ENCODE measurements at places on chromosomes 5 and 9.

DNA sequence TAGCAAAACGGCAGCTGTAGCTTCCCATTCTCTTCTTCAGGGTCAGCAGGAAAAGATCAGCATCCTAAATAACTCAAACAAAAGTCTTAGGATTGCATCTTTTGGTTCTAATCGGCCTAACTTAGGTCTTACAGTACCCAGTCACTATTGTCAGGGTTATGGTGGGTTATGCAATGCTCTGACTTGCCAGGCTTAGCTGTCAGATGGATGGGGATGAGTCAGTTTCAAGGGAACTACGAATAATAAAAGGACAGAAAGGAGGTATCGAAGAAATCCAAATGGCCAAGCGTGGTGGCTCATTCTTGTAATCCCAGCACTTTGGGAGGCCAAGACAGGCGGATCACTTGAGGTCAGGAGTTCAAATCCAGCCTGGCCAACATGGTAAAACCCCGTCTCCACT, 46.5 kb downstream of the PPP1R2B start:
- no peak for DNase-seq

DNA sequence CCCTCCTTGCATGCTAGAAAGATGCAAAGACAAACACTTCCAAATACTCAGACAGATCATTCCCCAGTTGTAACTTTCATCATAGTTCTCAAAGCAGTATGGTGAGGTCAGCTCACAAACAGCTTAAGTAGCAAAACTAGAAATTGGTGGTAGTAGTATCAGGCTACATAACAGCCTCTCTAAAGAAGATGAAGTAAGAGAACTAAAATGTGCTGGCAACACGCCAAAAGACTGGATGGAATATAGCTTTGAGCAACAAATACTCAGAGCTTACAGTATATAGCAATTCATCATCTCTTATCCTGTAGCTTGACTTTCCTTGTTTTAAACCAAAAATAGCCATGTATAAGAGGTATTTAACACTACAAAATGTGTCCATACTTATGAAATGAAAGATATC, 7.5 kb downstream of the PFDN1 start:
- no peak for DNase-seq

- DNase-seq: no peak
Observed at GRCh38 chr5:100623719-100624118, 88.5 kb downstream of the FAM174A start.

DNA sequence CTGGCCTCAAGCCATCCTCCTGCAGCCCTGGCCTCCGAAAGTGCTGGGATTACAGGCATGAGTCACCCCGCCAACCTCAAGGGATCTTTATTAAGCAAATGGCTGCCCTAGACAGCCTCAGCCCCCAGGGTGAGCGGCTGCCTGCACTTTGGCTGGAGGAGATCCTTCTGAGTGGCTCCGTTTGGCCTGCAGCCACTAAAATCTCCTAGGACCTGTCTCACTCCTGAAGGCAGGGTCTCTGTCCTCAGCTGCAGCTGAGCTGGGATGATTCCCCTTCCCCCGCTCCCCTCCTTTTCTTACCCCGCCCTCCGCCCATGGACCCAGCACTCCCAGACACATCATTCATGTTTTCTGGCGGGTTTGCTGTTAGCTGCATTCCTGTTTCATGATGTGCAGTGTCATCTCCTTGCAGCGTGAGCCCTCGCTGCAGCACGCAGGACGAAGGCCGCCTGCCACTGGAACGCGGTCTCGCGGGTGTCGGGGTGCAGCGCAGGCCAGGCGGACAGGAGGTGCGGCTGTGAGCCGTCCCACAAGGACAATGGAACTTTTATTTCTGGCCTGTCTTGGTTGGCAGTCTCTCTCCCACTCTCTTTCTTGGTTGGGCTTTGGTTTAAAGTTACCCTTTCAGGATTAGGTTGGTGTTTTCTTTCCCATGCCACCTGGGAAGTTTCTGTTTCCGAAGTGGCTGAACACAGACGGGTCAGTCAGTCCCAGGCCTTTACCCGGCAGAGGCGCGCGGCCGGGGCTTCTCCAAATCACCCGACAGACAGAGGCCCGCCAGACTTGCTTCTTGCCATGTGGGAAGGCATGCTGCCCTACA, 137.1 kb downstream of the FOXD1 start:
- DNase-seq: no peak

GRCh38 chr5:75721573-75721972, 4.3 kb upstream of the POC5 start:
- DNase-seq: no peak

- no peak for DNase-seq
Observed at GRCh38 chr5:132420706-132421272, 51.3 kb downstream of the SLC22A5 start.

GRCh38 chr5:115480271-115480670, 64.3 kb downstream of the FEM1C start:
- DNase-seq: no peak

GRCh38 chr5:114192108-114192507, 169.8 kb upstream of the KCNN2 start:
- DNase-seq: no peak

GRCh38 chr9:133583586-133583985, 25.6 kb downstream of the FAM163B start:
- no peak for DNase-seq

GRCh38 chr5:140549237-140550144, 2.0 kb downstream of the EIF4EBP3 start:
- no peak for DNase-seq

DNA sequence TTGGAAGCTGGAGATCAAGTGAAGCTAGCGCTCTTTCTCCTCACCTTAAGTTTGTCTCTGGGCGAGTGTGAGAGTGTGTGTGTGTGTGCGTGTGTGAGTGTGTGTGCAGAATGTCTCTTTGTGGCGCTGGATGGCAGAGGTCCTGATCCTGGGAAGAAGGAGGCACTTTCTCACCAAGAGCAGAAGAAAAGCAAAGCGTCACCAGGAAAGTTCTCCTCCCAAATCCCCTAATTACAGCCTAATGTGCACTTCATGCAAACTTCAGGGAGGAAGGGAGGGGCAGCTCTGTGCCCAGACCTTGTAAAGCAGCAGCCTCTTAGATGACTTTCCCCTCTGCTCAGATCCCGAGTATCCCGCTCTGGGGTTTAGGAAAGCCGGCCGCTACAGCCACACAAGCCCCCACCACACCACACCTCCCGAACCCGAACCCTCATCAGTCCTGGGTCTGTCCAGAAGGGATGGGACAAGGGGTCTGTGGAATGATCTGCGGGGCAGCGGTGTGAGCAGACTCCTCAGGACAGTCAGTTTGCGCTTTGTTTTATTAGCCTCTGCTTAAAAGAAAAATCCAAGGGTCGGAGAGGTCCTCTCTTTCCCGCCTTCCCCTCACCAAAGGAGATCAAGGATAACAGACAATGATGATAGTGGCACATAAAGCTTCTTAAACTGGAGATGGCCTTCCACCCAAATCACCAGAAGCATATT, at the start of gene HAPLN1:
Gene HAPLN1, minus strand, starts transcription at position 20 of the 702 bp plus-strand sequence. CDS start 47,332 bp downstream, outside the sequence.
- no peak for DNase-seq

DNA sequence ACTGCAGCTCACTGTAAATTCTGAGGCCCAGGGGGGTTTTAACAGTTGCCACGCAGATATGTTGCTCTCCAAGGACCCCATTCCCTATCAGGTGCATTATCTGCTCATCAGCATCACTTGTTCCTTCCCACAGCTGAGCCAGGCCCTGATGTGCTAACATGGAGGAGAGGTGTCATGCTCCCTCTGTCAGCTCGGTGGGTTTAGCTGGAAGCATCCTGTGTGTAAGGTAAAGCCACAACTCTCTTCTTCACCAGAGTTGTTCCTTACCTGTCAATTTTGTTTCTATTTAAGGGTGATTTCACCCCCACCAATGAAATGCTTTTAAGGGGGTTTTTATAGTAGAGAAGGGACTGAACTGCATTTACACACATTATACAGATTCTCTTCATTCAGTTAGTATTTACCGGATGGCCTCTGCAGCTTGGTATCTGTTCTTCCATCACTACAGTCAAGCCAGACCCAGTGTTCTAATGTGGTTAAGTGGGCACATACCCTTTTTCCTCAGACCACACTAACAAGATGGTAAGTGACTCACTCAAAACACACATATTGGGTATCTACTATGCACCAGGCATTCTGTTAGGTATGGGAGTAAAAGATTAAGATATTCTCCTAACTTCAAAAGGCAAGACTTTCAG, 205.4 kb downstream of the DCP2 start:
- no peak for DNase-seq

GRCh38 chr5:66171349-66172344, 27.5 kb downstream of the SREK1 start:
- peak; percentile 15 for DNase-seq

DNA sequence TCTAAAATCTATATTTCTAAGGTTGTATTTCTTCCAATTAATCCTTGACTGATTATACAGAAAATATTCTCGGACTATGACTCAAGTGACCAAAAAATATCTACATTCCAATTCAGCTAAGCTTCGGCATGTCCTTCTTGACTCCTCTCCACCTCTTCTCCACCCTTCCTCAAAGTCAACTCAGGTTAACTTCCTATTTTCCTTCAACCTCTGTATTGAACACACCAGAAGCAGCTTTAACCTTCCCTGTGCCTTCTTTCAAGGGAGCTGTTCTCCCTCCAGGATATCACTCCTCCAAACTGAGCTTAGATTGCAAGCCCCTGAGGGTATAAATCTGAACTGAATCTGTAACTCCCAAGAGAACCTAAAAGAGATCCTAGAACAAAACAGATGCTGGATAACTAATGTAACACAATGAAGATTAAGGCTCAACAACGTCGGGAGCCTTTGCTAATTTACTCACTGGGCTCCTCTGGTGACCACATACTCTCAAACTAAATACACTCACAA, 1.1 kb downstream of the SLCO4C1 start:
- no peak for DNase-seq

DNA sequence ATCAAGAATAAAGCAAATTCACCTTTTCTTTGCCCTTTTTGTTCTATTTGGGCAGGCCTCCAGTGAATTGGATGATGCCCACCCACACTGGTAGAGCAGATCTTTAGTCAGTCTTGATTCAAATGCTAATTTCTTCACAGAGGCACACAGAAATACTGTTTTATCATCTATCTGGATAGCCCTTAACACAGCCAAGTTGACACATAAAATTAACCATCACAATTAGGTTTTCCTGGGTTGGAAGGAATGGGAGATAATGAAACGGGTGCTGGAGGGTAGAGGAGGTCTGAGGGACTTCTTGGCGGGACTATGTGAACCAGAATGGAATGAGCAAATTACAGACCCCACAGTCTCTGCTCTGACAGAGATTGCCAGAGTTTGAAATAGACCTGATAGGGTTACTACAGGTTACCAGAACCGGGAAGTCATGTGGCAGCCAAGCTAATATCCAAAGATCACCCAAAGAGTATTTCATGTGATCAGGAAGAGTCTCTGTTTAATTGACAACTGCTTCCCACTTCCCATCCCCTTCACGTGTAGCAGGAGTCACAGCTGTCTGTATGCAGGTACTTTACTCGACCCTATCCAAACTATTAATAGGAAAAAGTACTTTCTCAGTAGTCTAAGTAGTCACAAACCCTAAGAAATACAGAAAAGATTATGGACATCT, 20.0 kb upstream of the TMEM161B start:
- DNase-seq: no peak

DNA sequence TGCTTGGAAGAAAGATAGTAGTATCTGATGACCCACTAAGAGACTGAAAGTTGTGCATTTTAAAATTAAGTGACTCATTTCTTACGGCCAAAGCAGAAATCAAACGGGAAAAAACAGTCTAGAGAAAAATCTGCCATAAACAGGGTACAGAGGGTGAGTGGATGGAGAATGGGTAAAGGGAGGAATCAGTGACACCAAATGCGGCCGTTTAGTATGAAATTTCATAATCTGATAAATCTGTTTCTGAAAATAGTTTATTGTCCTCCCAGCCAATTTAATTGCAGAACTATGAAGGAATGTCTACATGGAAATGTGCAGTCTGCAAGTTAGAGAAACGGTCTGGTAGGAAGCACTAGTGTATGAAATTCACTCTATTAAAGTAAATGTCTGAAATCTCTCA, 39.5 kb downstream of the ADAMTS12 start:
- DNase-seq: no peak

- DNase-seq: no peak
Observed at GRCh38 chr9:70574151-70574837, 159.8 kb upstream of the KLF9 start.

- no peak for DNase-seq
Observed at GRCh38 chr5:74624931-74625505, 15.5 kb downstream of the ENC1 start.

- DNase-seq: no peak
Observed at GRCh38 chr5:27944471-27944870, 906.1 kb upstream of the CDH9 start.

DNA sequence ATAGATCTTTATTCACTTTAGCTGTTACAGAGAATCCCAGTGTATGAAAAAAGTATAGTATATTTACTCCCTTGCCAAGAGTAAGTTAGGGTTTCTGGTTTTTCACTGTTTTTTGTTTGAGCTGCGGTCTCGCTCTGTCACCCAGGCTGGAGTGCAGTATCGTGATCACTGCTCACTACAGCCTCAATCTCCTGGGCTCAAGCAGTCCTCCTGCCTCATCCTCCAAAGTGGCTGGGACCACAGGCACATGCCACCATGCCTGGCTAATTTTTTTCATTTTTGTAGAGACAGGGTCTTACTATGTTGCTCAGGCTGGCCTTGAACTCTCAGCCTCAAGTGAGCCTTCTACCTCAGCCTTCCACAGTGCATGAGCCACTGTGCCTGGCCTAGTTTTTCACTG, 3.0 kb downstream of the RAI14 start:
- DNase-seq: no peak

DNA sequence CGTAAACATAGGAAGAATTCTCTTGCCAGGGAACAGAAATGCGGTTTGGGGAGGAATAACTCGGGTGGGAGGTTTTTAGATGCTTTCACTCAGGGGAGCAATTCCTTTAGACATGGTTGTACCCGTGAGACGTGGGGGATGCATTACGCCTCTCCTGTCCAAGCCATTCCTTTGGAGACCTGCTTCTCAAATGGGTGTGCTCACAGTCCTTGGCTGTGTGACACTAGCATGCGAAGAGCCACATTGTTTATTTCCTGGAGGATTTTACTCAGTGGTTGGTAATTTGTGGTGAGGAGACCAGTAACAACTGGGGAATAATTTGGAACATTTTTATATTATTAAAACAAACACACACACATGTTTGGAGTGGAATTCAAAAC, 18.5 kb downstream of the COL15A1 start:
- DNase-seq: no peak

GRCh38 chr5:42852826-42853225, 41.1 kb upstream of the SELENOP start:
- DNase-seq: no peak

GRCh38 chr9:79665931-79666330, 94.2 kb downstream of the TLE4 start:
- DNase-seq: no peak

GRCh38 chr9:20980832-20981455, 50.5 kb downstream of the HACD4 start:
- no peak for DNase-seq

DNA sequence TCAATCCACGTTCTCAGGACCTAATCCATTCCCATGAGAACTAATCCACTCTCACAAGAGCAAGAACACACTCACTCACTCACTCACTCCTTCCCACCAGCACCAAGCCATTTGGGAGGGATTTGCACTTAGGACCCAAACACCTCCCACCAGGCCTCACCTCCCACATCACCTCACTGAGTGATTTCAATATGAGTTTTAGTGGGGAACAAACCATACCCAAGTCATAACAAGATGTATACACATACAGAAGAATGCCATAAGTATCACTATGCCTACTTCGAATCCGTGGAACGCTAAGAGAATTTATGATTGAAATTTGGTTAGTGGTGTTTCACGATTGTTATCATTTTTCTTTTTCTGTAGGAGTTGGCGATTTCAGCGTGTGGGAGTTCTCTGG, 29.3 kb upstream of the CTSL start:
- DNase-seq: no peak

Measured in stimulated activated CD8-positive, alpha-beta memory T cell treated with anti-CD3 and anti-CD28 coated beads, Interleukin-7, amount 100 ng/mL, for 1 hour (primary cell).